ENCODE measurements at places on chromosomes 4 and X. TPM values are rescaled to one million over a fixed set of nuclear protein-coding genes. Genes with fewer than 3 reads are reported as not detected.

DUSP21 gene
- not detected for total RNA-seq

HERC5 gene
- total RNA-seq = 0.17 TPM

TMEM271 gene
- not detected for total RNA-seq

MTMR8 gene
- total RNA-seq = 0.59 TPM

DKK2 gene
- 0.30 TPM for total RNA-seq

GABRE gene
- 0.74 TPM for total RNA-seq

GAGE12C gene
- not detected for total RNA-seq

LIMCH1 gene
- total RNA-seq = 0.34 TPM

TLR8 gene
- not detected for total RNA-seq

MAGEA8 gene
- total RNA-seq = not detected

APLN gene
- total RNA-seq = 0.34 TPM

SMIM43 gene
- 0.59 TPM for total RNA-seq

PDZD4 gene
- 0.50 TPM for total RNA-seq

ADH6 gene
- not detected for total RNA-seq

MAGEC1 gene
- total RNA-seq = not detected

TCP11X2 gene
- total RNA-seq = not detected

VEGFD gene
- total RNA-seq = under 0.01 TPM

LUZP4 gene
- not detected for total RNA-seq

PNPLA4 gene
- total RNA-seq = 14.1 TPM

F9 gene
- not detected for total RNA-seq

TEX13D gene
- total RNA-seq = not detected

RBM46 gene
- total RNA-seq = not detected

SOWAHD gene
- total RNA-seq = 0.30 TPM

HSFX4 gene
- total RNA-seq = not detected

MAGEB1 gene
- not detected for total RNA-seq

LETM1 gene
- total RNA-seq = 48.3 TPM

HMGB3 gene
- total RNA-seq = 28.5 TPM

NKX6-1 gene
- 2.7 TPM for total RNA-seq

YIPF7 gene
- not detected for total RNA-seq

AMER1 gene
- 1.0 TPM for total RNA-seq

PCDH18 gene
- 73.0 TPM for total RNA-seq

IGFBP7 gene
- total RNA-seq = 26.7 TPM

ENPP6 gene
- total RNA-seq = under 0.01 TPM

ATP1B4 gene
- total RNA-seq = not detected

RHOH gene
- not detected for total RNA-seq

GLA gene
- 32.9 TPM for total RNA-seq

RAB41 gene
- not detected for total RNA-seq

TMPRSS11E gene
- total RNA-seq = not detected

ANOS1 gene
- 0.45 TPM for total RNA-seq

PPP2R2C gene
- total RNA-seq = 0.15 TPM

HTN3 gene
- total RNA-seq = not detected

MAGEA1 gene
- total RNA-seq = not detected

TADA2B gene
- 7.1 TPM for total RNA-seq

KCND1 gene
- total RNA-seq = 1.3 TPM

SLC2A9 gene
- 0.17 TPM for total RNA-seq

ODAPH gene
- total RNA-seq = not detected

PLK4 gene
- 15.0 TPM for total RNA-seq

MOB1B gene
- total RNA-seq = 7.9 TPM

CLTRN gene
- not detected for total RNA-seq

DNAAF6 gene
- not detected for total RNA-seq

CSAG2 gene
- total RNA-seq = not detected

AP1AR gene
- 8.8 TPM for total RNA-seq

C4orf51 gene
- not detected for total RNA-seq

GAGE1 gene
- total RNA-seq = not detected
